Left lung (tissue), 14 donors: ENCODE measurements at places on chromosomes 7 and 10.

DNA sequence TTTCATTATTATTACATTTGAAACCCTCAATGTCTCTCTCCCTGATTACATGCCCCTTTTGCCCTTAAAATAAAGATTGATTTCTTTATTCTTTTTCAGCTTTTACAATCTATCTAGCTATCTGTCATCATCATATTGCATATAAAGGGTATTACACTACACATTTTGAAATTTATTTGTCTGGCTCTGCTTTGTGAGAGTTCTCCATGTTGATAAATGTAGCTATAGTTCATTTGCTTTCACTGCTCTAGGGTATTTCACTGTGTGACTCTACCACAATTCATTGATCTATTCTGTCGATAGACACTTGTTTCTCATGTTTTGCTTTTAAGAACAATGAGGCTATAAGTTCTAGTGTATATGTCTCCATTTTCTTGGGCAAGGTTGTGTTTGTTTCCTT is 25.6 kb downstream of the CDK1 start:
- no peaks in the 10 kb centered on the region for H3K27me3 ChIP-seq
- H3K27ac ChIP-seq: no peak overlapping the region
- no peak overlapping the region for H3K4me3 ChIP-seq
- DNase-seq: no peak
- H3K36me3 ChIP-seq: no peaks in the 10 kb centered on the region
- no peaks in the 10 kb centered on the region for H3K4me1 ChIP-seq

DNA sequence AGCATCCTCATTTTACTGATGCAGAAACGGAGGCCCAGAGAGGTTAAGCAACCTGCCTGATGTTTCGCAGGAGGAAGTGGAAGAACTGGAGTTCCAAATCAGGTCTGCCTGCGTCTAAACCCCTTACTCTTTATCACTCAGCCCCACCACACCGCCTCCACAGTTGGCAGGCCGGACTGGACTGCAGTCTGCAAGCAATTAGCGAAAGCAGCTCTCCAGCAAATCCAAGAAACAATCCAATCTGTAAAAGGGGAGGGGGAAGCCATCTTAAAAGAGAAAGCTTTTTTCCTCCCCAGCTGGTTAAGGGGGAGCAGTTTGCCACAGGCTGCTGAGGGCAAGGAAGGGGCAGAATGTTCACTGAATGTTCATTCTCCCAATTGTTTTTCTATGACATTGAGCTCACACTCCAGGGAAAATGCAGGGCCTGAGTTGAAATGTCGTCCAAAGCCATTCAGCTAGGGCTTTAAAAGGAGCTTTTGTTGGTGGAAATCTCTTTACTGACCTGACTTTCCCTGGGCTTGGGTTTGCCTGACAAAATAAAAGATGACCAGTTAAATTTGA is 350.1 kb downstream of the RNLS start:
- H3K4me1 ChIP-seq: no peaks in the 10 kb centered on the region
- no peak overlapping the region for H3K4me3 ChIP-seq
- no peaks in the 10 kb centered on the region for H3K36me3 ChIP-seq
- H3K27ac ChIP-seq: no peak overlapping the region
- H3K27me3 ChIP-seq: no peaks in the 10 kb centered on the region
- no peak for DNase-seq

DNA sequence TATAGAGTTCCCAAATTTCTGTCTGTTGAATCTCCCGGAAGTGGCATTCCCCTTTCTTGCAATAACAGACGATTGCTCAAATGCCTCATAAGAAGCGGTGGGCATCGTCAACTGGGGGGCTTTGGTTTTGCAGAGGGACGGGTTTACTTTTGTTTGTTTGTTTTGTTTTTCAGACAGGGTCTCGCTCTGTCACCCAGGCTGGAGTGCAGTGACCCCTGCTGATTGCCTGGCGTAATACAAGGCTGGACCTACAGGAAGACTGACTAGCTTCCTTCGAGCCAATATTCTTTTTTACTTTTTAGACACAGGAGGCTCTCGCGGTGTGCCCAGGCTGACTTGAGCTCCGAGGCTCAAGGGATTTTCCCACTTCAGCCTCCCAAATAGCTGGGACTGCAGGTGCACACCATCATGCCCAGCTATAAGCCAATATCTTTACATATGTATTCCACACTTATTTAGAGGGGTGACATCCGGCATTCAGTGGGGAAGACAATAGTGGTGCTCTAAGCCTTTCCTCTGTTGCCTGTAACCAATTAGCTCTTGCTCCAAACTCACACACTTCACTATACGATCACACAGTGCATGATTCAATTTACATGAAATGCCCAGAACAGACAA is 58.1 kb downstream of the FHIP2A start:
- H3K27ac ChIP-seq: no peak overlapping the region
- H3K27me3 ChIP-seq: no peaks in the 10 kb centered on the region
- H3K36me3 ChIP-seq: no peaks in the 10 kb centered on the region
- no peaks in the 10 kb centered on the region for H3K4me1 ChIP-seq
- no peak overlapping the region for H3K4me3 ChIP-seq

- no peak overlapping the region for H3K27ac ChIP-seq
- DNase-seq: no peak
- peaks cover 100% of the 10 kb centered on the region for H3K36me3 ChIP-seq
- H3K27me3 ChIP-seq: no peaks in the 10 kb centered on the region
- no peak overlapping the region for H3K4me3 ChIP-seq
- no peaks in the 10 kb centered on the region for H3K4me1 ChIP-seq
These were observed 49.9 kb downstream of the ZRANB1 start for GRCh38 chr10:124991835-124992234.

- H3K4me1 ChIP-seq: no peaks in the 10 kb centered on the region
- no peaks in the 10 kb centered on the region for H3K36me3 ChIP-seq
- no peaks in the 10 kb centered on the region for H3K27me3 ChIP-seq
- no peak overlapping the region for H3K4me3 ChIP-seq
These were observed 19.4 kb upstream of the EPHB6 start for GRCh38 chr7:142835487-142835886.
